ENCODE measurements at places on chromosomes 3 and 15.

DNA sequence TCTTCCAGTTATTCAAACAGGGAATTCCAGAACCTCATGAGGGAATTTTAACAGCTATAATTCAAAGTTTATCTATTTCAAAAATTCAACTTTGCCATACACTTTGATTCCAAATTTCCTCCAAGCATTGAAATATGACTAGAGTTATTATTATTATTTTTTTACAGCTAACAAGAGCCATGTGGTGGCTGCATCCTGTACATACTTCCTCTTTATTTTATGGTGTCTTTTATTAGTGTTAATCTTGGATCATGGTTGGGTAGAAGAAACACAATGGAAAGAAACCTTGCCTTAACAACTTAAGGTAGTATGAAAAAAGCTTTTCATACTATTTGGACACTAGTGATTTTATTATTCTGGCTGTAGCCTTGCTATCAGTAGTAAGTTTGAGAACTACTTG lies 52.7 kb downstream of the TFG start:
- no peak for DNase-seq

DNA sequence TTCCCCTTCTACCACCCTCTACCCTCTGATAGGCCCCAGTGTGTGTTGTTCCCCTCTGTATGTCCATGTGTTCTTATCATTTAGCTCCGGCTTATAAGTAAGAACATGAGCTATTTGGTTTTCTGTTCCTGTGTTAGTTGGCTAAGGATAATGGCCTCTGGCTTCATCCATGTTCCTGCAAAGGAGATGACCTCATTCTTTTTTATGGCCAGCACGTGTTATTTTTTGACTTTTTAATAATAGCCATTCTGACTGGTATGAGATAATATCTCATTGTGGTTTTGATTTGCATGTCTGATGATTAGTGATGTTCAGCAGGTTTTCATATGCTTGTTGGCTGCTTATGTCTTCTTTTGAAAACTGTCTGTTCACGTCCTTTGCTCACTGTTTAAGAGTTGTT lies 63.1 kb upstream of the NPHP3 start:
- no peak for DNase-seq

GRCh38 chr3:12997387-12997786 lies 75.8 kb downstream of the IQSEC1 start:
- no peak for DNase-seq

GRCh38 chr3:146496251-146496650 lies 26.9 kb upstream of the PLSCR2 start:
- no peak for DNase-seq

- DNase-seq: no peak
Observed at GRCh38 chr3:48305396-48305795, 28.1 kb downstream of the SPINK8 start.

DNA sequence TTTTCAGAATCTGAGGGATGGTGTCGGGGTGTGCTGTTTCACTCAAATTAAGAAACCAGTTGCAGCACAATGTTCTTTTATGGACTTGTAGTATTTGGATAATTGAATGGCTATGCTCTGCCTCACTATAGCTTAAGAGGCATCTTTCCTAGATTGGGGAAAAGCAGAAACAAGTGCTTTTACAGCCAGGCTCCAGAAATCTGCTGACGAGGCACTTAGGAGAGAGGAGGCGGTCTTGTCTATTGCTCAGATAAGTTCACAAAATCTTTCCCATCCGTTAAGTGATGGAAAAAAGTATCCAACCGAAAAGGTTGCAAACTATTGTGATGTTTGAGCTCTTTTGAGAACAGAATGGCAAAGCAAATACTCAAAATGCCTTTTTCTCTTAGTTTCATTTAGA lies 336.1 kb upstream of the RARB start:
- DNase-seq: no peak

DNA sequence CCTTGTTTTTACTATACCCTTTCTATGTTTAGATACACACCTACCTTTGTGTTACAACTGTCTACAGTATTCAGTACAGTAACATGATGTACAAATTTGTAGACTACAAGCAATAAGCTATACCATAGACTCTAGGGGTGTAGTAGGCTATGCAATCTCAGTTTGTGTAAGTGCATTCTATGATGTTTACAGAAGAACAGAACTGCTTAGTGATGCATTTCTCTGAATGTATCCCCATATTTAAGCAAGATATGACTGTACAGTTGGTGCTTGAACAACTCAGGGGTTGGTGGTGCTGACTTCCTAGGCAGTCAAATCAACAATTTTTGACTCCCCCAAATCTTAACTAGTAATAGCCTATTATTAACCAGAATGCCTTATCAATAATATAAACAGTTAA lies 467.1 kb upstream of the TGFBR2 start:
- no peak for DNase-seq

DNA sequence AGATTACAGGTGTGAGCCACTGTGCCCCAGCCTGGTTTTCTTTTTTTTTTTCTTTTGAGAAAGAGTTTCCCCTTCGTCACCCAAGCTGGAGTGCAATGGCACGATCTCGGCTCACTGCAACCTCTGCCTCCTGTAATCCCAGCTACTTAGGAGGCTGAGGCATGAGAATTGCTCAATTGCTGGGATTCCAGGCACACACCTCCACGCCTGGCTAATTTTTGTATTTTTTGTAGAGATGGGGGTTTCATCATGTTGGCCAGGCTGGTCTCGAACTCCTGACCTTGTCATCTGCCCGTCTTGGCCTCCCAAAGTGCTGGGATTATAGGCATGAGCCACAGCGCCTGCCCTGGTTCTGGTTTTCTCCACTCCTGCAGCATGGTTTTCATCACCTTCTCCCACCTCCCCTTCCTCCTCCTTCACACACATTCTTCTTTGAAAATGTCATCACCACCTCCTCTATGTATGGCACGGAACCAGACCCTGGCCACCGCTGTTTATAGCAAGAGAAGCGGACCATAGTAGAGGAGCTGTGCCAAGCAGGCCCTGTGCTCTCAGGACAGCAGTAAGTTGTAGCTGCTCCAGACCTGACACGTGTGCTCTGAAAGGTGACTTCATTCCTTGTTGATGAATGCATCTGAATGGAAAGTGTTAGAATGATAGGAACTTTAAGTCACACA lies 14.6 kb upstream of the AHSG start:
- peak; percentile 91 for DNase-seq

- DNase-seq: peak; percentile 19
Observed at GRCh38 chr3:12198301-12198700, 39.6 kb upstream of the TIMP4 start.

DNA sequence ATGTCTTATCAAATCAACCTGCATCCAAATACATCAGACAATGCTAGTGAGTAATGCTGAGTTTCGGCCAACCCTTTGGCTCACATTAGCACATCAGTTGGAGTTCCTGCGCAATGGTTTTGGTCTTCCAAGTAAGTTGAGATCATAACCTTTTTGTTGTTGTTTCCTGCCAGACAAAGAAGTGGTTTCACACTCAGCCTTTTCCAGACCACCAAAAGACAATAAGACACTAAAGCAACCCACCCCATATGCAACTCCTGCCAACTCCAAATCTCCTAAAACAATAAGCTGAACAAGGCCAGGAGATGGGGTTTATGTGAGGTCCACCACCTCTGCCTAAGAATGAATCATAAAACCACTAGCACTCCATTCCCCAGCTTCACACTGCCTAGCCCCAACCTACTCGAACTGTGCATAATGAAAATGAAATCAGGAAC lies 177.0 kb downstream of the ERC2 start:
- no peak for DNase-seq

DNA sequence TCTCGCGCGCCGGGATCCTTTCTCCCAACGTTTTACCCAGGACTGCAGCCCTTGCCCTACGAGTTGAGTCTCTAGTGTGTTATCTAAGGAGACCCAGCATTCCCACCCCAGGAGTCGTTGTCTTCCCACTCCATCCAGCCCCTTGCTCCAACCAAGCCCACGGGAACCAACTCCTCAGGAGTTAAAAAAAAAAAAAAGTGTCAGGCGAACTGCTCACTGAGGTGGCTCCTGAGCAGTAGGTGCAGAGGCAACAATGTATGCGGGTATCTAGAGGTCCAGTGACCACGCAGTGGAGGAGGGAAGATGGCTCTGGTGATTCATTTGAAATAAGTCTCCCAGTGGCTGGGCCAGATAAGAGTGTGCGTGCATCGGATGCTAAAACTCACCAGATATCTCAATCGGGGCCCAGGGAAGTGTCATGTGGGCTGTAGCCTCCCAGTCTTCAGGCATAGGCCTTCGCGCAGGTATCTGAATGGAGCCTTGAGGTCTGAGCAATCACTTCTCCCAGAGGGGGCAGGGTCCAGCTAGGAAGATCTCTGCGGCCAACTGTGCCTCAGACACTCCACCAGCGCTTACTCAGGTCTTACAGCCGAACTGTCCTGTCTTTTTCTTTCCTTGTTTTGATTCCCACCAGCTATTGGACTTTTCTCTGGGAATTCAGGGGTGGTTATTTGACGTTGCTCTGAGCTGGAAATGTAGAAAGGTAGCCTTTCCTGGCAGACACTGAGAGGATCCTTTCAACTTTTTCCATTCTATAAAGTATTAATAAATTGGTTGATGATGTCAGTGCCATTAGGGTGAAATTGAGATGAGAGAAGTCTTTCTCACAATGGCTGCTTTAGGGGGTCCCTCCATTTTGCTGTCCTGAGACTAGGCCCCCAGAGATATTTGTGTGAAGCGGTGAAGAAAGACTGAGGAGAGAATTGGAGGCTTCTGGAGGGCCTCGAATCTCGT lies 21.0 kb downstream of the ZIC4 start:
- DNase-seq: no peak

GRCh38 chr15:55619783-55620182 lies 31.6 kb upstream of the PYGO1 start:
- DNase-seq: no peak

DNA sequence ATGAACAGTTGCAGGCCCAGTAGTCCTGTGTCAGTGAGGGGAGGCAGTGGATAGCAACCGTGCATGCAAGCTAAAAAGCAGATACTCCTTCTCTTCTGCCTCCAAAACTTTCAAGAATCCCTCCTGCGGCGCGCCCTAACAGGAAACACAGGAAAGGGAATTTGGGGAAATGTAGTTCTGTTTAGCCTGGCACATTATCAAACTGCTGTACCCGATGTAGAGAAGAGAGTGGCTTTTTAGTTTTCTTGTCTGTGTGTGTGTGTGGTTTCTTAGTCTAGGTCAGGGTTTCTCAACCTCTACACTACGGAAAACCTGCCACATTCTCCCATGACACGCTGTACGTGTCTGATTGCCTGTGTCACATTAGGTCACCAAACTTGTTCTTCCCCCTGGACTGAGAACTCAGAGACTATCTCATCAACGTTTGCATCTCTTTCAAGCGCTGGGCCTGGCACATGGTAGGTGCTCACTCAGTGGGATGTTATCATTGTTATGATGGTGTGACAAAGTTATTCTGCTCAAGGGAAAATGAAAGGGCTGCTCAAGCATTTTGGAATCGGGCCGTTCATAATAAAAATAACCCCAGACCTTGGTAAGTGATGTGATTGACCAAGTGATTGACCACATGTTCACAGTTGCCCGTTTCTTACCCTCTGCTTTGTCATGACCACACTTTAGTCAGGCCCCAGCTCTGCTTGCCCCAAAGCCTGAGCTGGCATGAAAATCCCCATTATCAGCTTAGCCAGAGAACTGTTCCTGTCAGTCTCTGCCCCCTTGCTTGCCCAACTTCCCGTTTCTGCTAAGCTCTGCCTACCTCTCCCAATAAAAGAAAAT lies 33.2 kb downstream of the TM4SF4 start:
- DNase-seq: peak; percentile 66

DNA sequence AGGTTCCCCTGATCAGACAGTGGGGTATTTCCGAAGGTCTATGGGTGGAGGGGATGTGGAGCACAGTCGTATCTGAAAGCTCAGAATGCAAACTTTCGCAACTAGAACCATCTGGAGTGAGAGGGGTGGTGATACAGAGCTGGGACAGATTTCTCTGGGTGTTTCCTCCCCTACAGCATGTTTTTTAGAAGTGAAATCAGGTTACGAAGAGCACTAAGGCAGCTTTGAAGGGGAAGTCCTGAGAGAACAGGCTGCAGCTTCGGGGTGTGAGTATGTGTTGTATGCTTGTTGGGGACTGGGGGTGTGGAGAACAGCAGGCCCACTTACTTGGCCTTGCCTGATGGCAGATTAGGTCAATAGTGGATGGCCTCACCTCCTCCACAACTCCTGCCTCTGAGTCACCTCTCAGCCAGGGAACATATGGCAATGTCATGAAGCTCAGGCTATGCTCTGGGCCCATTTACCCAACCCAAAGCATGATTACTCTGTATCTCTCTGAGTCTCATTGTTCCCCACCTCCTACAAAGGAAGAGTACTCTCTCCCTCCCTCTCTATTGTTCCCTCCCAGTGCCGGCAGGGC lies 107.2 kb upstream of the RASGRP1 start:
- no peak for DNase-seq

- DNase-seq: no peak
Observed at GRCh38 chr15:77115179-77115578, 44.3 kb upstream of the TSPAN3 start.

- no peak for DNase-seq
Observed at GRCh38 chr3:197038679-197039462, 9.3 kb upstream of the MELTF start.

DNA sequence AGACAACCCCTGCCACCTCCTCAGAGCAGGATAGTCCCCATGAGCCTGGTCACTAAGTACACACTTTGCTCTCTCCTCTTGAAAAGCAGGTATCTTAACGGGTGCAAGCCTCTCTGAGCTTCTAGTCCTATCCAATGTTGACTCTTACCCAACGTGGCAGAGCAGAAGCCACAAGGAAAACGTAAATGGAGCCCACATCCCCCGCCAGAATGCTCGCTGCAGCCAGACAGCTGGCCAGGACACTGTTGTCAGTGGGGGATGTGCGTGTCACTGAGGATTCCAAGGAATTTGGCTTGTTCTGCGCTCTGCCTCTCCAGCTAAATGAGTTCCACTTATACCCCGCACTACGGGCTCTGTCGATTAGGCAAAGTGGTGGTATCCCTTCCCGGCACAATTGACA lies 67.8 kb upstream of the IGF1R start:
- DNase-seq: no peak

DNA sequence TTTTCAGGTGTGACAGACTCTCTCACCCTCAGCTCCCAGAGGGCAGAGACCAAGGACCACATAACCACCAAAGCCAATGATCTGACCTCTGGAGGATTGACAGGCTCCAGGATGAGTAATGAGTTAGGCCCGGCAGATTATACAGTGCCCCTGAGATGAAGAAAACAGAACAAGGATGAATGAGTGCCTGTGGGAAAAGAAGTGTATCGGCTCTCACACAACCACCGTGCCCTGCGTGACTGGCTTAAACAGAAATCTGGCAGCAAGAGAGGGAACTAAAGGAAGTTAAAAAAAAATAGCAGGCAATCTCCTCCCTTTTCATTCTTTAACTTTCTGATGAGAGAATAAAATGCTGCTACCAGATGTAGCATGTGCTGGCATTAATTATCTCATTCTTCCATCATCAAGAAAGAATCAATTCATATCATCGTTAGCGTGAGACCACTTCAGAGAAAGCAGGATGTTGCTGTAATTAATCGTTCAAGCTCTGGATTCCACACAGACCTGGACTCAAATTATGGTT lies 227.5 kb upstream of the COL8A1 start:
- peak; percentile 82 for DNase-seq

- no peak for DNase-seq
Observed at GRCh38 chr3:188315553-188315952, 161.6 kb downstream of the LPP start.

GRCh38 chr3:57646723-57647122 lies 46.2 kb downstream of the DENND6A start:
- no peak for DNase-seq

All from RCC 7860 (cell line).